A549 (cell line): ENCODE measurements at places on chromosomes 6 and 20. TPM values are rescaled to one million over a fixed set of nuclear protein-coding genes. Genes with fewer than 3 reads are reported as not detected.

Gene RFX6
- not detected in 3 replicates for polyA plus RNA-seq

Gene RIPOR2
- 0.01 TPM in 1 of 3 replicates, not detected in the others for polyA plus RNA-seq

Gene RCAN2
- not detected in 3 replicates for polyA plus RNA-seq

Gene SRF
- 14.0 to 15.7 TPM (median 14.2 TPM) in 3 replicates for polyA plus RNA-seq

Gene POPDC3
- 19.7 to 21.9 TPM (median 19.9 TPM) in 3 replicates for polyA plus RNA-seq

Gene MMP24
- 33.3 to 39.4 TPM (median 37.4 TPM) in 3 replicates for polyA plus RNA-seq

Gene MOCS1
- 1.4 to 2.2 TPM (median 1.8 TPM) in 3 replicates for polyA plus RNA-seq

Gene TFAP2B
- not detected in 3 replicates for polyA plus RNA-seq

Gene TREM1
- polyA plus RNA-seq = not detected in 3 replicates

Gene IL17F
- not detected in 3 replicates for polyA plus RNA-seq

Gene KCNK17
- not detected in 3 replicates for polyA plus RNA-seq

Gene ZNF165
- 0.62 to 0.76 TPM (median 0.63 TPM) in 3 replicates for polyA plus RNA-seq

Gene MEI4
- not detected in 3 replicates for polyA plus RNA-seq

Gene SNAP91
- polyA plus RNA-seq = 0.07 to 0.39 TPM (median 0.34 TPM) in 3 replicates

Gene L3MBTL1
- polyA plus RNA-seq = 2.8 to 3.8 TPM (median 3.7 TPM) in 3 replicates

Gene TRIM27
- 26.3 to 28.5 TPM (median 27.8 TPM) in 3 replicates for polyA plus RNA-seq

Gene ABHD16A
- 14.5 to 16.6 TPM (median 16.2 TPM) in 3 replicates for polyA plus RNA-seq

Gene SLC52A3
- polyA plus RNA-seq = 0.50 to 0.69 TPM (median 0.56 TPM) in 3 replicates

Gene MROH8
- polyA plus RNA-seq = 1.3 to 1.8 TPM (median 1.4 TPM) in 3 replicates

Gene LPA
- not detected in 3 replicates for polyA plus RNA-seq

Gene RHAG
- 0.10 TPM in 1 of 3 replicates, not detected in the others for polyA plus RNA-seq

Gene SLC4A11
- 6.5 to 14.0 TPM (median 10.7 TPM) in 3 replicates for polyA plus RNA-seq

Gene CLVS2
- polyA plus RNA-seq = 0.01 to 0.04 TPM in 2 of 3 replicates, not detected in the other

Gene RAB23
- 8.6 to 8.8 TPM (median 8.6 TPM) in 3 replicates for polyA plus RNA-seq

Gene MAP3K4
- 7.3 to 7.7 TPM (median 7.3 TPM) in 3 replicates for polyA plus RNA-seq

Gene BYSL
- 60.9 to 66.9 TPM (median 61.8 TPM) in 3 replicates for polyA plus RNA-seq

Gene ME1
- polyA plus RNA-seq = 55.0 to 60.6 TPM (median 60.2 TPM) in 3 replicates

Gene CDSN
- not detected in 3 replicates for polyA plus RNA-seq

Gene FAM135A
- 10.0 to 11.3 TPM (median 10.8 TPM) in 3 replicates for polyA plus RNA-seq

Gene FRMD1
- polyA plus RNA-seq = not detected in 3 replicates

Gene RAET1E
- polyA plus RNA-seq = 3.3 to 5.4 TPM (median 4.5 TPM) in 3 replicates

Gene GRM1
- 0.03 to 0.05 TPM in 2 of 3 replicates, not detected in the other for polyA plus RNA-seq

Gene ENPP3
- not detected in 3 replicates for polyA plus RNA-seq

Gene TAF4
- 11.0 to 14.3 TPM (median 12.5 TPM) in 3 replicates for polyA plus RNA-seq

Gene RBBP8NL
- polyA plus RNA-seq = not detected in 3 replicates

Gene CBLN4
- polyA plus RNA-seq = not detected in 3 replicates

Gene PSORS1C2
- 0.08 TPM in 1 of 3 replicates, not detected in the others for polyA plus RNA-seq

Gene TNFRSF6B
- 0.63 to 0.69 TPM (median 0.66 TPM) in 3 replicates for polyA plus RNA-seq

Gene C4B
- 1.0 to 1.3 TPM (median 1.3 TPM) in 3 replicates for polyA plus RNA-seq

Gene GPLD1
- polyA plus RNA-seq = 1.2 to 1.6 TPM (median 1.3 TPM) in 3 replicates

Gene SEC63
- 21.9 to 25.5 TPM (median 23.0 TPM) in 3 replicates for polyA plus RNA-seq

Gene ZSCAN23
- not detected in 3 replicates for polyA plus RNA-seq
